ENCODE measurements at places on chromosomes 16 and 17. TPM values are rescaled to one million over a fixed set of nuclear protein-coding genes. Genes with fewer than 3 reads are reported as not detected.

Gene DDX42
- 27.9 TPM for total RNA-seq

Gene PRAC2
- not detected for total RNA-seq

Gene CD300LG
- total RNA-seq = not detected

Gene TMC8
- total RNA-seq = 0.17 TPM
